ENCODE measurements at places on chromosomes 3 and 15.

DNA sequence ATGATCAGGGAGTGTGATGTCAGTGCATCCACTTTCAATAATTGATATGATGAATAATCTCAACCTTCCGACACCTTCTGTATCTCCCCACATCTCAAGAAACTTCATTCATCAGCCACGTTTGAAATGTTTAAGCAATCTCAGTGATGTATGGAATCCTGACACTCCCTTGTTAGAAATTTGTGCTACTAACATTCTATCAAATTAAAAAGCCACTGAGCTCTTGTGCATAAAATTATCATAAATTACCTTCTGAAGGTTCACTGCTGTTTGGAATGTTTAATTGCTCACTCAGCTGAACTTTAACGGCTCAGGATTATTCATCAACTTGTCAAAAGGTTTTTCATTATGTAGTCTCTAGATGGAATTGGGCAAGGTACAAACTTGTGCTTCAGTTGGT, 108.4 kb upstream of the DPH6 start:
- DNase-seq = no peak

GRCh38 chr3:60660026-60660425, 591.2 kb downstream of the FHIT start:
- DNase-seq = no peak

GRCh38 chr3:127817406-127817841, 4.9 kb downstream of the MGLL start:
- DNase-seq = no peak

- no peak for DNase-seq
Observed at GRCh38 chr15:68211656-68212320, 6.7 kb upstream of the CALML4 start.

GRCh38 chr15:76285241-76285825, 25.9 kb downstream of the ETFA start:
- no peak for DNase-seq

DNA sequence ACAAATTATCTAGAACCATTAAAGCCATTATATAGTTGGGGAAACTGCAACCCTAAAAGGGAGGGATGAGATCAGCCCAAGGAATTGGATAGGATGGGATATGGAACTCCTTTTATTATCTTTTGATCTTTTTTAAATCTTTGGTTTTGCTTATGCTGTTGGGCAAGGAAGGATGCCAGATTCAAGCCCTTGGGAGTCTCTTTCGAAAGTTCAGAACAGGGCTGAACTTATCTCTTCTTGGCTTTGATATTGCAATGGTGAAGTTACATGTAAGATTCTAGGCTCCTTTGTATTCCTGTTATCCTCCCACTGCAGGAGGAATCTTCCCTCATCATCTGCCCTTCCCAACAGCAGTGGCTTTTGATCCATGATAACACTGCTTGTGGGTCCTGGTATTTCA, 10.0 kb upstream of the SLC22A13 start:
- no peak for DNase-seq

DNA sequence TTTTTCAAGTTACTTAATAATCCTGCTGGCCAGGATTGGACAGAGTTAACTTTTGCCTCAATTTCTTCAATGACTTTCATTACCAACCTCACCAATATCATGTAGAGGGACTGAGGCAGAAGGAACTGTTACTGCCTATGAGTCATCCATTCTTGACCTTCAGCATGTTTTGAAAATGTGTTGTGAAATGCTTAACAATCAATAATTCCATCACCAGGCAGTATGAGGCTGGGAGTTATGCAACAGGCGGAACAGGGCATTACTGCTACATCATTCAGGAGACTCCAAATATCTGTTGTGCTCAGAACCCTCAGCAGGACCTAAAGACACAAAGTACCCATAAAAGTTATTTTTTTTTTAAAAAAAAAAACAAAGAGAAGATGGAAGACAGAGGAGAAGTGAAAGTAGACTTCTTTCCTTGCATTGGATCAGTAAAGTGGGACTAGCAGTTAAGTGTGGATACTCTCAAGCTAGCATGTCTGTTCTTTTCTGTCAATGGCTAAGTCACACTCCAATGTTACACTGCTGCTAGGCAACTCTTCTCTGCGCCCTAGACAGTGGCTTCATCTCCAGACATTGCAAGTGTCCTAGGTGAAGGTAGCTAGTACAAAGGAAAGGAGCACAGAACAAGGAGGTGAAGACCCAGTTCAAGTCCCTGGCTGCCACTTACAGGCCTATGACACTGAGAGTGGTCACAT, 184.9 kb upstream of the LPP start:
- DNase-seq = no peak

DNA sequence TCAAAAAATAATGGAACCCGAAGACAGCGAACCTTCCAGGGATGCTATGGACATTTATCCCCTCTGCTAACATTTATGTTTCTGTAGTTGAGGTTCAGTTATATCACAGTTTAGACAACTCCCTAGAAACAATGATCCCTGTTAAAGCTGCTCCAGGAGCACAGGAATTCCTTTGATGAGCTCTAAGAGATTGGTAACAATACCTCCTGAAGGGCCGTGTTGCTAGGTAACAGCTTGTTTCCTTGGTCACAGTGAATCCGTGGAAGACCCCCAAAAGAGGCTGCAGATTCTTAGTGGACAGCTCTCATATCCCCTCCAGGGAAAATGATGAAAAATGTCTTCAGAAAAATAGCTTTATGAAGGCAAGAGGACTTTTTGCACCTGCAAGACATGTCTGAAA, 160.2 kb downstream of the SERPINI1 start:
- DNase-seq = no peak

- DNase-seq = no peak
Observed at GRCh38 chr3:51243924-51244323, 141.2 kb upstream of the MANF start.

DNA sequence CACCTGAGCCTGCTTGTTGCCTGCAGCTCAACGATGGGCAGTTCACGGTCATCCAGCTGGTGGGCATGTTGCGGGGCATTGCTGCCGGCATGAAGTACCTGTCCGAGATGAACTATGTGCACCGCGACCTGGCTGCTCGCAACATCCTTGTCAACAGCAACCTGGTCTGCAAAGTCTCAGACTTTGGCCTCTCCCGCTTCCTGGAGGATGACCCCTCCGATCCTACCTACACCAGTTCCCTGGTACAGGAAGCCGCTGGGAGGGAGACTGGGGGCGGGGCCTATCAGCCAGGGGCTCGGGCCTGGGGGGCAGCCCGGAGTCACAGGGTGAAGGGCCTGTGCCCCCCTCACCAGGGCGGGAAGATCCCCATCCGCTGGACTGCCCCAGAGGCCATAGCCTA, 18.8 kb downstream of the EPHB3 start:
- no peak for DNase-seq

GRCh38 chr3:22779737-22780136, 423.4 kb upstream of the UBE2E2 start:
- DNase-seq = no peak

- DNase-seq = no peak
Observed at GRCh38 chr3:137259089-137259488, 301.3 kb downstream of the IL20RB start.

All from activated T-cell treated with anti-CD3 and anti-CD28 coated beads for 4 hours (primary cell).